ENCODE measurements at places on chromosomes 2 and 18. TPM values are rescaled to one million over a fixed set of nuclear protein-coding genes. Genes with fewer than 3 reads are reported as not detected.

DNA sequence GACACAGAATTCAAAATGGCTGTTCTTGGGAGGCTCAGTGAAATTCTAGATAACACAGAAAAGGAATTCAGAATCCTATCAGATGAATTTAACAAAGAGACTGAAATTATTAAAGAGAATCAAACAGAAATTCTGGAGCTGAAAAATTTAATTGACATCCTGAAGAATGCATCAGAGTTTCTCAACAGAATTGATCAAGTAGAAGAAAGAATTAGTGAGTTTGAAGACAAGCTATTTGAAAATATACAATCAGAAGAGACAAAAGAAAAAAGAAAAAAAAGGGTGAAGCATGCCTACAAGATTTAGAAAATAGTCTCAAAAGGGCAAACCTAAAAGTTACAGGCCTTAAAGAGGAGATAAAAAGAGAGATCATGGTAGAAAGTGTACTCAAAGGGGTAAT is 12.0 kb upstream of the RANBP2 start:
- H3K27ac ChIP-seq = no peak overlapping the region
- H3K4me3 ChIP-seq = no peak overlapping the region
- no peaks in the 10 kb centered on the region for H3K36me3 ChIP-seq

GRCh38 chr18:23828426-23828825 is 139.2 kb downstream of the LAMA3 start:
- H3K4me3 ChIP-seq = no peak overlapping the region
- no peak for DNase-seq
- no peaks in the 10 kb centered on the region for H3K27me3 ChIP-seq
- H3K27ac ChIP-seq = no peak overlapping the region

DNA sequence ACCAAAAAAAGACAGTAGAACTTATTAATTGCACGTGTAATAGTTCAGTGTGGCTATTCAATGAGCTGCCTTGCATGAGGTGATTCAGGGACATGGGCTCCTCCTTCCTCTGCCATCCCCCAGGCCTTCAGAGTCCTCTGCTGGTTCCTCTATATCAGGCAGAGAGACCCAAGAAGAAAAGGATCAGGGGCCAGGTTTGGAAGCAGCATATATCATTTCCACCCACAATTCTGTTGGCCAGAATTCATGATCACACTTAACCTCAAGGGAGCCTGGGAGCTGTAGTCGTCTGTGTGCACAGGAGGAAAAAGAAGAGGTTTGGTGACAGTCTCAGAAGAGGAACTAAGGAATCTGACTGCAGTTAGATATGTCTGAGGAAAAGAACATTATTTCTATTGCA is 114.0 kb upstream of the GLS start:
- H3K36me3 ChIP-seq = no peaks in the 10 kb centered on the region
- no peaks in the 10 kb centered on the region for H3K27me3 ChIP-seq
- no peaks in the 10 kb centered on the region for H3K4me1 ChIP-seq
- H3K4me3 ChIP-seq = no peak overlapping the region
- no peak for DNase-seq

GRCh38 chr2:46136481-46136880 is 160.7 kb upstream of the EPAS1 start:
- H3K27ac ChIP-seq = no peak overlapping the region
- no peak for DNase-seq
- no peak overlapping the region for H3K4me3 ChIP-seq

- H3K4me1 ChIP-seq = peaks cover 6% of the 10 kb centered on the region
- no peak for DNase-seq
- no peak overlapping the region for H3K4me3 ChIP-seq
- no peaks in the 10 kb centered on the region for H3K27me3 ChIP-seq
These were observed 73.3 kb upstream of the CAPN13 start for GRCh38 chr2:30880516-30880915.

DNA sequence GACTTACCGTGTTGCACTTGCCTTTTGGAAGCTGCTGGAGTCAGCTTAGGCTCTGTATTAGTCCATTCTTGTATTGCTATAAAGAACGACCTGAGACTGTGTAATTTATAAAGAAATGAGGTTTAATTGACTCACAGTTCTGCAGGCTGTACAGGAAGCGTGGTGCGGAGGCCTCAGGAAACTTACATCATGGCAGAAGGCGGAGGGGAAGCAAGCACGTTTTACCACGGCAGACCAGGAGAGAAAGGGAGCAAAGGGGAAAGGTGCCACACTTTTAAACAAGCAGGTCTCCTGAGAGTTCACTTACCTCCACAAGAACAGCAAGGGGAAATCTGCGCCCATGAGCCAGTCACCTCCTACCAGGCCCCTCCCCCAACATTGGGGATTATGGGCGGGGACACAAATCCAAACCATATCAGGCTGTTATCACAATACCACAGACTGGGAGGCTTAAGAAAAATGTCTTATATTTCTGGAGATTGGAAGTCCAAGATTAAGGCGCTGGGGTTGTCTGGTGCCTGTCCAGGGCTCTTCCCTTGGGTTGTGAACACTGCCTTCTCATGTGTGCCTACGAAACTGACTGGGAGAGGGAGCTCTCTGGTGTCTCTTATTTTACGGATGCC is 3.6 kb upstream of the D2HGDH start:
- H3K27me3 ChIP-seq = peaks cover 3% of the 10 kb centered on the region
- no peak overlapping the region for H3K27ac ChIP-seq
- peaks cover 4% of the 10 kb centered on the region for H3K36me3 ChIP-seq
- no peak overlapping the region for H3K4me3 ChIP-seq
- H3K4me1 ChIP-seq = no peaks in the 10 kb centered on the region
- no peak for DNase-seq

DNA sequence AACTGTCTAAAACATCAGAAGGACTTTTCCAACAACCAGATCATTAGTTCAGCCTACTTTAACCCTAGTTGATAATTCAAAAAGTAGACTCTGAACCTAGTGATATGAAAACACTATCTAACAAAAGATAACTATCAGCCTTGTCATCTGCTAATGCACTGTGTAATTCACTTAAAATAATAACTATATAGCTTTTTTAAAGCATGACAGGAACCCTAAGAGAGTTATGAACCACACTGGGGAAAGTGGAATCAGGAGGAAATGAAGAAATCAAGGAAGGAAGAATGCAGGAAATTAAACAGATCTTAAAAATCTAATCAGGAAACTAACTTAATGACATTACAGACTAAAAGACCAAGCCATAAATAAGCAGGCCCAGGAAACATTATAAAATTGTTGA is 9.0 kb downstream of the B4GALT6 start:
- peaks cover 29% of the 10 kb centered on the region for H3K4me1 ChIP-seq
- H3K27ac ChIP-seq = no peak overlapping the region
- H3K4me3 ChIP-seq = no peak overlapping the region
- no peaks in the 10 kb centered on the region for H3K36me3 ChIP-seq
- DNase-seq = no peak
- H3K27me3 ChIP-seq = no peaks in the 10 kb centered on the region

TLX2 gene
- total RNA-seq = 0.17 TPM

DNA sequence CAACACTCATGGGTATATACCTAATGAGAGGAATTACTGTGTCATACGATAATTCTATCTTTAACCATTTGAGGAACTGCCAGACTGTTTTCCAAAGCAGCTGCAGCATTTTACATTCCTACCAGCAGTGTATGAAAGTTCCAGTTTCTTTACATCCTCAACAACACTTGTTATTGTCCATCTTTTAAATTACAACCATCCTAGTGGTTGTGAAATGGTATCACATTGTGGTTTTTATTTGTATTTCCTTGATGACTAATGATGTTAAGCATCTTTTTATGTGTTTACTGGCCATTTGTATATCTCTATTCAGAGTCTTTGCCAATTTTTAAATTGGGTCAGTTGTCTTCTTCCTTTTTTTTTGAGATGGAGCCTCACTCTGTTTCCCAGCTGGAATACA is 4.0 kb upstream of the CKAP2L start:
- no peak overlapping the region for H3K4me3 ChIP-seq
- H3K36me3 ChIP-seq = no peaks in the 10 kb centered on the region
- H3K27ac ChIP-seq = no peak overlapping the region
- no peaks in the 10 kb centered on the region for H3K27me3 ChIP-seq

DNA sequence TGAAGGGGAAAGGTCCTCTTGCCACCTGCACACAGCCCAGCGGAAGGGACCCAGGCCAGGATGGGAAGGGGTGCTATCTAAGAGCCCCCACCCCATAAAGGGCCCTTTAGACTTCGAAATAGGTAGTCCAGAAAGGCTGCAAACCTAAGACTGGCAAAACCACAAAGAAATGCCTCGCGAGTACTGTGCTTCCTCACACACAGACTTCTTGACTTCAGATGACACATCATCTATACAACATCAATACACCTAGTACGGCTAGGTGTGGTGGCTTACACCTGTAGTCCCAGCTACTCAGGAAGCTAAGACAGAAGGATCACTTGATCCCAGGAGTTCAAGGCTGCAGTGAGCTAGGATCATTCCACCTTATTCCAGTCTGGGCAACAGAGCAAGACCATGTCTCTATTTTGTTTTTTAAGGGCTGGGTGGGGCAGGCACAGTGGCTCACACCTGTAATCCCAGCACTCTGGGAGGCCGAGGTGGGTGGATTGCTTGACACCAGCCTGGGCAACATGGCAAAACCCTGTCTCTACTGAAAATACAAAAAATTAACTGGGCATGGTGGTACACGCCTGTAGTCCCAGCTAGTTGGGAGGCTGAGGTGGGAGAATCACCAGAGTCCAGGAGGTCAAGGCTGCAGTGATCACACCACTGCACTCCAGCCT is 125.8 kb downstream of the CABLES1 start:
- H3K4me1 ChIP-seq = peaks cover 18% of the 10 kb centered on the region
- no peak overlapping the region for H3K4me3 ChIP-seq
- H3K27ac ChIP-seq = peak overlapping the region; percentile 22
- DNase-seq = no peak
- no peaks in the 10 kb centered on the region for H3K27me3 ChIP-seq

GRCh38 chr18:10453261-10453805 is 1.1 kb upstream of the APCDD1 start:
- H3K4me3 ChIP-seq = peak overlapping the region; percentile 61
- H3K27ac ChIP-seq = no peak overlapping the region
- H3K36me3 ChIP-seq = no peaks in the 10 kb centered on the region
- DNase-seq = no peak

DNA sequence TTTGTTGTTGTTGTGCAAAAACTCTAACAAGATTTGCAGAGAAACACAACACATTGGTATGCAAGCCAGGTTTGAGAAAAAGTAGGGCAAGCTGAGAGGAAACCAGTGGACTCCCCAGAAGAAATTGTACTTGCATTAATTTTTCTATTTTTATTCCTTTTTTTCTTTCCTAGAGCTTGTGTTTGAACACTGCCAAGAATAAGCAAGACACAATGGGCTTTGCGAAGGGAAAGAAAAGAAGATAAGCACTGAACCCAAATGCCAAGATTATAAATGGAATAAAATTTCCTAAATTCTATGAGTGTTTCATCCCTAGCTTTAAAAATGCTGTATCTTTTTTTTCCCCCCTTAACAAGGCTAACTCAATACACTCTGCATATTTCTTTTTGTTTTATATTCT is 17.0 kb upstream of the CYTIP start:
- peaks cover 8% of the 10 kb centered on the region for H3K4me1 ChIP-seq
- H3K27ac ChIP-seq = no peak overlapping the region
- no peak for DNase-seq

DNA sequence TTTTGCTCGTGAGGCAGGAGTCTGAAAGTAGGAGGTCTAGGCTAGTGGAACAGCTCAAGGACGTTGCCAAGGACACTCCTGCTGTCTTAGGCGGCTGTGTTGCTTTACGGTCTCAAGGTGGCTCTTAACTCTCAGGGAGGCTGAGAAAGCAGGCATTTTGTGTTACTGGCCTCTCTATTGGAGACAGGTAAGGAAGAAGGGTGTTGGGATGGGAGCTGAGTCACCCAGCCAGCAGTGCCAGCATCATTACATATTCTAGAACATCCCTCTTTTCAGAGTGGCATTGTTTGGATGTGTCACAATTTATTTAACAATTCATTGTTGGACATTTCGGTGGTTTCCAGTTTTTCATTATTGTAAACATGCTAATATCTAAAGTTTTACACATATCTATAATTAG is 30.8 kb upstream of the TMEM214 start:
- H3K27ac ChIP-seq = no peak overlapping the region
- no peak for DNase-seq
- H3K4me3 ChIP-seq = no peak overlapping the region
- no peaks in the 10 kb centered on the region for H3K27me3 ChIP-seq

- H3K27me3 ChIP-seq = no peaks in the 10 kb centered on the region
- no peak overlapping the region for H3K4me3 ChIP-seq
- no peak for DNase-seq
- no peak overlapping the region for H3K27ac ChIP-seq
These were observed 22.5 kb downstream of the ALS2 start for GRCh38 chr2:201758234-201758633.

GRCh38 chr2:54773838-54774237 is 50.4 kb downstream of the EML6 start:
- DNase-seq = peak; percentile 57
- H3K4me3 ChIP-seq = no peak overlapping the region
- H3K4me1 ChIP-seq = no peaks in the 10 kb centered on the region
- H3K36me3 ChIP-seq = no peaks in the 10 kb centered on the region
- no peak overlapping the region for H3K27ac ChIP-seq

- H3K36me3 ChIP-seq = no peaks in the 10 kb centered on the region
- no peaks in the 10 kb centered on the region for H3K27me3 ChIP-seq
- H3K4me1 ChIP-seq = no peaks in the 10 kb centered on the region
These were observed 45.7 kb upstream of the CUL3 start for GRCh38 chr2:224630659-224631550.

DNA sequence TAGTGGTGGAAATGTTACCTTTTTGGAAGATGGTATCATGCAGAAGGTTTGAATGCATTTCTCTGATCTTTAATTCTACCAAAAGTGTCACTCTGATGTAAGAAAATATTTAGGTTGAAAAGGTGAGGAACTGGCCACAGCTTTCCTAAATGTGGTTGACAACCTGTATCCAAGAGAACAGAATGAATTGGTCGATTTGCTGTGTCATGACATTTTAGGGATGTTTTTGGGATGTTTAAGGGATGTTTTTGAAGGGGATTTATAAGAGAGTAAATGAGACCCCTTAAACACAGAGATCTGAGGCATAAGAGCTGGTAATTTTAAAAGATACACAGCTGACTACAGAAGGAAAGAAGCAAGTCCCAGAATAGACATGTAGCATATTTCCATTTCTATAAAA is 270.8 kb upstream of the EPAS1 start:
- H3K4me3 ChIP-seq = no peak overlapping the region
- H3K27ac ChIP-seq = no peak overlapping the region
- no peaks in the 10 kb centered on the region for H3K36me3 ChIP-seq
- DNase-seq = no peak

DNA sequence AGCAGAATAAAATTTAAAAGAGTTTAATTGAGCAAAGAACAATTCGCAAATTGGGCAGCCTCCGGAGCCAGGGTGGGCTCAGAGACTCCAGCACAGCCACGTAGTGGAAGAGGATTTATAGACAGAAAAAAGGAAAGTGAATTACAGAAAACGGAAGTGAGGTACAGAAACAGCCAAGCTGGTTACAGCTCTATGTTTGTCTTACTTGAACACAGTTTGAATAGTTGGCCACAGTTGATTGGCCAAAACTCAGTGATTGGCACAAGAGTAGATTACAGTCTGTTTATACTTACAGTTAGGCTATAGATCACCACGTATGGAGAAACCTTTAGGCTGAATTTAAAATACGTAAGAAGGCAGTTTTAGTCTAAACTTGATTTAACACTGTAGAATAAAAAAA is 78.8 kb upstream of the NEDD4L start:
- H3K27me3 ChIP-seq = no peaks in the 10 kb centered on the region
- no peaks in the 10 kb centered on the region for H3K36me3 ChIP-seq
- H3K4me1 ChIP-seq = peaks cover 3% of the 10 kb centered on the region
- no peak for DNase-seq

All from H1 (cell line).